DND-41 (cell line): ENCODE measurements at places on chromosomes 5 and 9.
A peak's percentile ranks its signal among the peaks of the same experiment; 100 is the strongest.

GRCh38 chr9:4717815-4718214, 23.2 kb downstream of the AK3 start:
- H3K27ac ChIP-seq: no peak overlapping the region
- no peak for DNase-seq
- H3K36me3 ChIP-seq: peaks cover 82% of the 10 kb centered on the region
- H3K27me3 ChIP-seq: no peaks in the 10 kb centered on the region

GRCh38 chr9:85900504-85901201, 40.3 kb upstream of the NAA35 start:
- H3K4me1 ChIP-seq: peaks cover 7% of the 10 kb centered on the region; the same call in 1 of the 2 replicates
- no peak overlapping the region for H3K27ac ChIP-seq
- DNase-seq: peak; percentile 24
- no peak overlapping the region for H3K4me3 ChIP-seq

DNA sequence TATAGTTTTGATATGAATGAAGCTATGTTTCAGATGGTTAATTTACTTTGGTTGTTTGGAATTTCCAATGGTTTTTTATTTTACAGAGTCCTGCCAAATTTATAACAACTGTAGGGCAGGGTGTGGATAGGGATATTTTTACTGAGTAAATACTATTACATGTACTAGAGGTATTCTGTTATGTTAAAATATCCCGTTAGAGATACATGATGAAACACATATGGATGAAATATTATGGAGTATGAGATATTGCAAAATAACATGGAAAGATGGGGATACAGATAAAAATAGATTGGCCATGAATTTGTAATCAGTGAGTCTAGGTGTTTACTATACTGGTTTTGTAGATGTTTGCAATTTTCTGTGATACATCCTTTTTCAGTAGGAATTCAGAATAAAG, 76.7 kb downstream of the RAB24 start:
- H3K27me3 ChIP-seq: no peaks in the 10 kb centered on the region
- DNase-seq: no peak
- H3K4me3 ChIP-seq: no peak overlapping the region
- no peaks in the 10 kb centered on the region for H3K4me1 ChIP-seq
- H3K36me3 ChIP-seq: peaks cover 39% of the 10 kb centered on the region
- H3K27ac ChIP-seq: no peak overlapping the region

DNA sequence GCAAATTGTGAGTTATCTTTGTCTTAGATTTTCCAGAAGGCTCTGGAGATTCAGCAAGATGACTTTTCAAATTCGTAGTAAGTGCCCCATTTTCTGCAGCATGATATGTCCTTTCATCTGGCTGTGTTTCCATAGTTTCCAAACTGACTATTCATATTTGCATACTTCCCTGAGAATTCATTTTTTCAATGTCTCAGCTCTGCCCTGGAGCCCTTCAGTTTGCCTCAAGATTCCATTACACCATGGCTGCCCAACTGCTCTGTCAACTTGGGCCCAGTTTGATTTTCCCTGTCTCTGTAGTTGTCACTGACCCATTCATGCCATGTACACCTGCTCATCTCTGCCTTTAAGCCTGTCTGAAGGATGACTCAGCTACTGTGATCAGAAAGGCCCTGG, 94.2 kb upstream of the RUSC2 start:
- no peak for DNase-seq
- H3K27ac ChIP-seq: no peak overlapping the region
- H3K4me1 ChIP-seq: no peaks in the 10 kb centered on the region
- H3K4me3 ChIP-seq: no peak overlapping the region
- H3K36me3 ChIP-seq: no peaks in the 10 kb centered on the region
- peaks cover 8% of the 10 kb centered on the region for H3K27me3 ChIP-seq

- no peaks in the 10 kb centered on the region for H3K27me3 ChIP-seq
- no peak for DNase-seq
- no peaks in the 10 kb centered on the region for H3K36me3 ChIP-seq
- H3K27ac ChIP-seq: no peak overlapping the region
- H3K4me3 ChIP-seq: no peak overlapping the region
Observed at GRCh38 chr5:68534956-68535520, 319.5 kb downstream of the PIK3R1 start.

DNA sequence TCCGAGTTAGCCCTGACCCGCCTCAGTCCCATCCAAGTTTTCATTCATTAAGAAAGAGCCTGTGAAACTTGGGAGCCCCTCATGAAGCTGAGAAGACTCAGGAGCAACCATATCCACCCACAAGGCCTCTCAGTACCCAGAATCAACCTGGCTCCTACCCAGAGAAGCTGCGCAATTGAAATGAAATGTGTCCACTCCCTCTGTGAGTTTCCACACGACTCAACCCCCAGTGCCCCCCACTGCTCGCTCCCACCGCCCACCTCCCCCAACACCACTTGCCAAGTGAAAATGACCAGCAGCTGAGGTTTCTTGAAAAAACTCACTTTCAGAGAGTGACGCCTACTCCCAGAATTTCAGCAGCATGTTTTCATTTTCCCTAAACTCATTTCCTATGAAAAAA, 104.6 kb downstream of the CDK5RAP2 start:
- H3K36me3 ChIP-seq: peaks cover 81% of the 10 kb centered on the region
- no peaks in the 10 kb centered on the region for H3K27me3 ChIP-seq
- no peak overlapping the region for H3K27ac ChIP-seq
- DNase-seq: no peak
- H3K4me1 ChIP-seq: no peaks in the 10 kb centered on the region

- DNase-seq: no peak
- H3K27me3 ChIP-seq: no peaks in the 10 kb centered on the region
- no peak overlapping the region for H3K27ac ChIP-seq
- H3K4me3 ChIP-seq: no peak overlapping the region
- no peaks in the 10 kb centered on the region for H3K36me3 ChIP-seq
- H3K4me1 ChIP-seq: peaks cover 8% of the 10 kb centered on the region
Observed at GRCh38 chr5:135324160-135324559, 74.9 kb downstream of the MACROH2A1 start.

DNA sequence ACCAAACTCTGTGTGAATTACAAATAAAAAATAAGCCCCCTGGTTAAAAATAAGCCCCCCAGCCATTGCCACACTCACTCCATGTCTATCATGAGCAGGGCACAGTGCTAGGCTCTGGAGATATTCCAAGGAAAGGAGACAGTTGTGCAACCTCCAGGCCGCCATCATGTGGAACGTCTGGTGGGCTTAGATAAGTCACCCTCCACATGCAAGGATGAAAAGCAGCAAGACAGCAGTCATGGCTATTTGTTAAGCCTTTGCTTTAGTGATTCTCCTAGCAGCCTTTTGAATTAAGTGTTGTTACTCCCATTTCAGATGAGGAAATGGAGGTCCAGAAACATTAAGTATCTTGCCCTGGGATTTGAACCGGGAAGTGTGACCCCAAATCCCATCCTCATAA, 94.8 kb downstream of the DCP2 start:
- H3K36me3 ChIP-seq: no peaks in the 10 kb centered on the region
- H3K4me1 ChIP-seq: no peaks in the 10 kb centered on the region
- H3K27ac ChIP-seq: no peak overlapping the region
- no peaks in the 10 kb centered on the region for H3K27me3 ChIP-seq
- no peak overlapping the region for H3K4me3 ChIP-seq
- DNase-seq: no peak

DNA sequence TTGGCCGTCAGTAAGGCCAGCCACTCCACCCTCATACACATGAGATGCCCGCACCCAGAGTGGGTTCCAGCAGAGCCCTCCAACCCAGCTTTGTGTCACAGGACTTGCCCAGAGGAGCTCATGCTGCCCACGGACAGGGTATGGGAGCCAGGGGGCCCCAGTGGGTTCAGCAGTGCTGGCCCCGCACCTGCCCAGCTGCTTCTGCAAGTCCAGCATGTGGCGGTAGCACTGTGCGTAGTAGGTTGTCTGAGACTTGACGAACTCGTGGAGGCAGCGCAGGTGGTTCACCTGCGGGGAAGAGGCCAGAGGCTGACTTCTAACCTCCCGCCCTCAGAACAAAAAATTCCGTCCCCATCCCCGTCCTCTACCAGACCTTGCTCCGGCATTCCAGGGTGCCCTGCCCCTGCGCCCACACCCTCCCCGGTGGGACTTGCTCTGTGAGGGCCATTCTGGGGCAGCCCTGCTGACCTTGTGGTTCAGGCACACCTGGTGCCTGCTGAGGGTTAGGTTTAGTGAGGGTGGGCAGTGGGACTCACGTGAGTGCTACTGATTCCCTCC, 18.5 kb downstream of the SH3GLB2 start:
- DNase-seq: no peak
- no peaks in the 10 kb centered on the region for H3K27me3 ChIP-seq
- H3K4me3 ChIP-seq: no peak overlapping the region

DNA sequence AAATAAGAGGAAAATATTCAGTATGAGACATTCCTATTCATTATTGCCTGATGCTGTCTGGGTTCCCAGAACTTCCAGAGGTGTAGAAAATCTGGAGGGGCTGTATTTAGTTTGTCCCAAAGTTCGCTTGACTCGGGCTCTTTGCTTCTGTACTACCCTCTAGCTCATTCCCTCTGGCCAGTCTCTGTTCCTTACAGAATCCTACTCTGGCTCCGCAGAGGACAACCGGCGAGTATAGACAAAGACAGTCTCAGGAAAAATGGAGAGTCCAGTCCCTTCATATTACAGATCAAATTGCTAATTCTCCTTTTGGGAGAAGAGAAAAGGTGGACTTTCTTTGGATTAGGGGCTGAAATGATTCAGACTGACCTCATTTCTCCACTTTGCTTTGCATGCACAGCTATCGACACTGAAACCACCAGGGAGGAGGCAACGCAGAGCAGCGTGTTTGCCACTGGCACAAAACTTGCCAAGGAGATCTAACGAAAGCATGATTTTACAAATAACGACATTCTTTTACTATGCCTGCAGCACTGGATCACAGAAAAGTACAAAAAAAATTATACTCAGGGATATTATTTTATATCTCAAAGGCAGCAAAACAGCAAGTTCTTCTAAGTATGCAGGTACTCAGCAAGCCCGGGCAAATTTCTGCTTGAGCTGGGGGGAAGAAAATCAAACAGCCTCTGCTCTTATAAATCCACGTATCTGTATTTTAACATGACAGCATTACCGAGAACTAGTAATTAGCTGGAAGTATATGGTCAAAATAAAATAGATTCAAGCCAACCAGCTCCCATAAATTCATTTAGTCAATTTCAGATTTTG, 279.7 kb downstream of the NPR3 start:
- H3K36me3 ChIP-seq: no peaks in the 10 kb centered on the region
- no peak for DNase-seq
- H3K4me1 ChIP-seq: no peaks in the 10 kb centered on the region
- H3K4me3 ChIP-seq: no peak overlapping the region
- H3K27ac ChIP-seq: no peak overlapping the region

DNA sequence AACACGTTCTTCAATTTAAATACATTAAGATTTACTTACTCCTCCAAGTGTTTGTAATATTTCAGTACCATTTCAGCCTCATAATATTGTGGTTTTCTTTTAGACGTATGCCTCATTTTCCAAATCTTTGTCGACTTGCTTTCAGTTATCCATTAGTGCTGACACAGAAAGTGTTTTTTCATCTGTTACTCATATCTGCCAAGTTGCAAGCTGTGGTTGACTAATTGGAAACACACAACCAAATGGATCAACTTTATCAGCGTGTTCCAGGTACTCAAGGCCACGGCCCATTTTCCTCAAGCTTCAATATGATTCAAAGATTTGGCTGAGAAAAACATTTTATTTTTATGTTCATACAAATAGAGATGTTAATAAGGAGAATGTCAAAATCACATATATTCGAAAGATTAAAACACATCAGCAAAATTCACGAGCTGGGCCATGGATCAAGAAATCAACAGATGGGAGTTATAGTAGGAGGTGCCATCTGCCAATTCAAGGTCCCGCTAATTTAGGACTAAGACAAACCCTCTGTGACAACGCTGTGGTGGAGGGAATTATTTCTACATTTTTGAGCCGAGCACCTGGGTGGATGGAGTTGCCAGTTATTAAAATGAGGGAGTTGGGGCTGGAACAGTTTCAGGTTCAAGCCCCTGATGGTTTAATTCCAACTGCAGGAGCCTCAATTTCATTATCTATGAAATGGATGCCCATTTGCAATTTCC, 27.2 kb upstream of the CCNJL start:
- no peaks in the 10 kb centered on the region for H3K36me3 ChIP-seq
- no peak overlapping the region for H3K4me3 ChIP-seq
- H3K4me1 ChIP-seq: no peaks in the 10 kb centered on the region
- no peak for DNase-seq
- no peak overlapping the region for H3K27ac ChIP-seq

DNA sequence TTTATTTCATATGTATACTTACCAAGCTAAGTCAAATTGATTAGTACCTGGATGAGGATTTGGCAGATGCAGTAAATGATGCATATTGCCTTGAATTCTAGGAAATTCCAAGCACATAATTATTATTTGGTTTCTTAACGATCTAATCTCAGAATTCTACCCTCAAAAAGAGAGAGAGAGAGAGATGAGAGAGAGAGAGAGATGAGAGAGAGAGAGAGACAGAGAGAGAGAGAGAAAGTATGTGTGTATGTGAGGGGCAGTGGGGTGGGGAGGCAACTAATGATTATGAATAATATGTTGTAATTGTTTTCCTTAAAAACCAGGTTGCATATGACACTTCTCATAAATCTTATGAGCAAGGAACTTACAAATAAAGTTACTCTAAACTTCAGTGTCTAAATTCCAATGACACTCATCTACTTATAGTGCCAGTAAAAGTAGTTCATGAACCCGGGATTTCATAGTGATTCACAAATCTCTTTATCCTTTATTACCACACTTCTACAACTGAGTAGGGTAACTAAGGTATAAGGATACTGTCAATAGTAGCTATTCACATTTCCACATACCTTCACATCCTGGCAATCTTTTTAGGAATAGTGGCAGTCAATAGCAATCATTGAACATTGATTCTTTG, 60.5 kb upstream of the EDIL3 start:
- H3K36me3 ChIP-seq: no peaks in the 10 kb centered on the region
- no peaks in the 10 kb centered on the region for H3K4me1 ChIP-seq
- H3K4me3 ChIP-seq: no peak overlapping the region
- DNase-seq: no peak
- no peaks in the 10 kb centered on the region for H3K27me3 ChIP-seq

DNA sequence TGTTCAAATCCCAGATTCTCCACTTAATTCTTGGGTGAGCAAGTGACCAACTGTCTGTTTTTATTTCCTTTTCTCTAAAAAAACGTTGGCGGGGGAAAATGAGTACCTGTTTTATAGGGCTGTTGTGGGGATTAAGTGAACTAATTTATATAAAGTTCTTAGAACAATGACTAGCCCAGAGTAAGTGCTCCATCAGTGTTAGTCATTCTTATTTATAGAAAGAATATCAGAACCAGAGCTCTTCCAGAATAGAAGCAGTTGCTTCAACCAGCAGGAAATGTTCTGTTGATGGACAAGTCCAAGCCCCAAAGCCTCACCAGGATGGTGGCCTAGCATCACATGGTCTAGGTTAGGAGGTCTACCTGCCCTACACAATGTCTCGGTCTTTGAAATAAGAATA, 379.2 kb downstream of the ACTL7B start:
- no peak overlapping the region for H3K27ac ChIP-seq
- H3K27me3 ChIP-seq: no peaks in the 10 kb centered on the region
- H3K36me3 ChIP-seq: no peaks in the 10 kb centered on the region
- H3K4me1 ChIP-seq: no peaks in the 10 kb centered on the region
- no peak for DNase-seq
- no peak overlapping the region for H3K4me3 ChIP-seq
